NCI-H2171 (cell line): ENCODE measurements at places on chromosomes 12 and 14.

DNA sequence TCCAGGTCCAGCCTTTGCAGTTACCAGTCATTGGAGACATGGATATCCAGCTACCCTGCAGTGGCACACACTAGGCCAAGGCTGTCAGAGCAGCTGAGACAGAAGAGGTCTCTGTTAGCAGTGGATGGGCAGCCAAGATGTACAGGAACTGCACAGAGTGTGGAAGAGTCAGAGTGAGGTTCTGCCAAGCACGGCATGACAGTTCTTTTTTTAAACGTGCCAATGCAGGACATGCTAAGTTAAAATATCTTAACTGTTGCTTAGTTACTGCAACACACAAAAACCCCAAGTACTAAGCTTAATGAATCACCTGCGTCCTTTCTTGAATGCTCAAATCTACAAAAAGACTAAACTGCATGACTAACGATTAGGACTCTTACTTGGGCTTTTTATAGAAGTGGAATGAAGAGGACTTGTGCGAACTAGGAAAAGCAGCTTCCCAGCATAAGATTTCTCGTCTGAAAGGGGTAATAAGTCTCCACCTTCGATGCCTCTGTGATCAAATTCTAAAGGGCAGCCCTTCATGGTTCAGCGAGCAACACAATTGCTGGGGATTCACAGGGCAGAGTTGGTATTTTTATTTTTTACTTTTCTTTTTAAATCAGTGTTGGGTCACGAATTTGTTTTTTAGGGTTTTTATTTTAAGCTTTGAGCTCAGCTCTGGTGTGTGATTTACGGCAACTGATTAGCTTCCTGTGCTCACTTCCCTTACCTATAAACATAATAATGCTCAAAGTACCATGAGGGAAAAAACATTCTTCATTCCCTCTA is 20.6 kb downstream of the MAPK1IP1L start:
- no peak for DNase-seq

GRCh38 chr14:67482231-67483164 is 6.0 kb downstream of the TMEM229B start:
- DNase-seq: no peak

DNA sequence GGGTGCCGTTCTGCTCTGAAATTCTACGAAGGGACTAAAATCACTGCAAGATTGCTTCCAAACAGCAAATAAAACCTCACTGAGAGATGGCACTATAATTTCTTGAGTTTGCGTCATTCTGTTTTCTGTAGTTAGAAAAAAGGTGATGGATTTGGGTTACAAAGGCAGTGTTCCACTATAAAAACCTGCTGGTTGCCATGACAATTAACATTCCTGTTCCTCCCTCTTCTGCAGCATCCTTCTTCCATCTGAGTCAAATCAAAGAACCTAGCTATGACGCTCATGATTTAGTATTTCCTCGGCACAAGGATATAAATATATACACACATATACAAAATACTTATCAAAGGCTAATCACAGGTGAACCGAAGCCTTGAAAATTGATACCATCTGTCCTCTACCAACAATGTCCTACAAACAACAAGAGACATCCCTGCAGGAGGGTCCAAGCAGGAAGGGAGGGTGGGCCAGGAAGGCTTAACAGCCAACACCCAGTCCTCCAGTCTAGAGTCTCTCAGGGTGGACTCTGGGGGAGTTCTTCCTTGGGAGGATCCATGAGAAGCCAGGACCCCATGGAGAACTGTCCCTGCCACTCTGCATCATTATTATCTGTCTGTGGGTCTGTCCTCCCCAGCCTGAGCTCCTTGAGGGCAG is 21.4 kb downstream of the TMCC3 start:
- DNase-seq: no peak

- DNase-seq: peak; percentile 83
Measured at GRCh38 chr12:56488041-56488955, at the start of gene GLS2. TSS of gene GLS2 (minus strand) at chr12:56488161. CDS start at chr12:56488118, 43 bp downstream.

DNA sequence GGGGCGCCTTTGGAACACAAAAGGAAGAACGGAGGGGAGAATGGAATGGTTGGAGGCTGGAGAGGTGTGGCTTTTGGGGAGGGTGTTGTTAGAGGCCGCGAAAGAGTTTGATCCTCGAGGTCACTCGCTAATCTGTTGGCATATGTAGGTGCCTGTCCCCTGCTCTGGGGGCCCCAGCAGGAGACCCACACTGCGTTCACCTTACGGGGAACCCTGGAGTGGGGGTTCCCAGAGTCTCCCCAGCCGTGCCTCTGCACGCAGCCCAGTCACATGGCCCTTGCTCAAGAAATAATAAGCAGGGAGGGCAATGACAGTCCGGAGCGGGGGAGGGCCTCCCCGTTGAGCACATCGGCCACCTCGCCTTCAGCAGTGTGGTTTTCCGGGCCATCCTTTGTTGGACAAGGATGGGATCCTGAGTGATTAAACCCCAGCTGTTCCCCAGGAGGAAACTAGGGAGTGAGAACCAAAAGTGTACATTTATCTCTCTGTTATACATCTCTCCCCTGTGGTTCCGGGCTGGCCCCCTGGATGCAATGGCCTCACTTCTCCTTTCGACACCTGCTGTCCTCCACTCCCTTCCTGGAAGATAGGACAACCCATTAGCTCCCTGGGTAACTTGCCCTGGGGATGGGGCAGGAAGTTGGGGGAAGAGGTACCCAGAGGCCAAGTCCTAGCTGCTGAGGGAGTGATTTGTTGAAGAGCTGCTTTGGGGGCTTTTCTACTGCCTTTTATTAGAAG is 1.3 kb downstream of the PLEKHG3 start:
- no peak for DNase-seq

GRCh38 chr14:60273956-60274355 is 24.9 kb downstream of the PPM1A start:
- no peak for DNase-seq

- DNase-seq: no peak
Measured at GRCh38 chr14:24132976-24133375, 2.5 kb downstream of the FITM1 start.

- DNase-seq: peak; percentile 18
Measured at GRCh38 chr14:83712418-83713129, 1817.4 kb upstream of the FLRT2 start.

GRCh38 chr14:96198430-96199130 is 6.1 kb upstream of the BDKRB2 start:
- no peak for DNase-seq

DNA sequence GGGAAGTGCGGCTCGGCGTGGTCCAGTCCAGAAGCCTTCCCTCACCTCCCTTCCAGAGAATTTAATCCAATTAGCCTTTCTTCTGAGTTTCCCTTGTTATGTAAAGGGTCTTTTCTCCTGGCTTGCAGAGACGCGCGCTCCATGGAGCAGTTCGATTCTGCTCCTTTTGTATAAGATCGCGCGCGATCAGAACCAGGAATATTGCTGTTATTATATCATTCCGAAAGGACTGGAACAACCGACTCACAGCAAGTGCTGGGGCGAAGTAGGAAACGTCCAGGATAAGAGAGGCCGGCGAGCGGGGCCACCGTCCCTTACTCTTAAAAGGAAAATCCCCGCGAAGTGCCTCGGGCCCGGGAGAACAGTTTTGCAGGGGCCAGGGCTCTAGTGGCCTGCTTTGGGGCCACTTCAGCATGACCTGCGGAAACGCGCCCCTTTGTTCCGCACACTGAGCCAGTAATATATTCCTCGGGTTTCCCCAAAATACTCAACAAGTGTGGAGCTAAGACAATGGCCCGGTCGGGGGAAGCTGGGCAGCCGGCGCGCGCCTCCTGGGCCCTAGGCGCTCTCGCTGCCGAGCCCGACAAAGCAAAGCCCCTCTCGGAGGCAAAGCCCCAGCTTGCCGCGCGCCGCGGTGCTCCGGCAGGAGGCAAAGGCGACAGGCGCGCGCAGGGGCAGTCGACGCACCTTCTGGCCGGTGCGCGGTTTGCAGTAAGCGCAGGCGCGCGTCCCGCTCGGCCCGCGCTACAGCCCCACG is 2.9 kb downstream of the RFX4 start:
- peak; percentile 32 for DNase-seq

- DNase-seq: no peak
Measured at GRCh38 chr14:91477388-91477787, 32.7 kb downstream of the PPP4R3A start.

DNA sequence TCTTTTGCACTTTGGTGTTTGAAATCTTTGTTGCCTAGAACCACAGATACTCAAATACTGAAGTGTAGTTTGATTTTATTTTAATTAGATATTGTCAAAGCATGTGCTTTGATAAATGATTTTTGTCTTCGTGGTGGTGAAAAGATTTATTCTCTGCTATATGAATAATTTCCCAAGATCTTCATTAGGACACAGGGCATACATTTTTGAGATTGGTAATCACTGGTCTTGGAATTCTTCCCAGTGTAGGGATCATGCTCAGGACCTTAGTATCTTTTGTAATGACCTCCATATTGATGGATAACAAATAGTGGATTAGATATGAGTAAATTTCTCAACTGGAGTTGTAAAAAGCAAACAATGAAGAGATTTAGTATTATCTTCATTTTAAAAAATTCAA is 28.2 kb downstream of the TBK1 start:
- DNase-seq: no peak

- no peak for DNase-seq
Measured at GRCh38 chr14:104139460-104140212, 1.2 kb downstream of the KIF26A start.

DNA sequence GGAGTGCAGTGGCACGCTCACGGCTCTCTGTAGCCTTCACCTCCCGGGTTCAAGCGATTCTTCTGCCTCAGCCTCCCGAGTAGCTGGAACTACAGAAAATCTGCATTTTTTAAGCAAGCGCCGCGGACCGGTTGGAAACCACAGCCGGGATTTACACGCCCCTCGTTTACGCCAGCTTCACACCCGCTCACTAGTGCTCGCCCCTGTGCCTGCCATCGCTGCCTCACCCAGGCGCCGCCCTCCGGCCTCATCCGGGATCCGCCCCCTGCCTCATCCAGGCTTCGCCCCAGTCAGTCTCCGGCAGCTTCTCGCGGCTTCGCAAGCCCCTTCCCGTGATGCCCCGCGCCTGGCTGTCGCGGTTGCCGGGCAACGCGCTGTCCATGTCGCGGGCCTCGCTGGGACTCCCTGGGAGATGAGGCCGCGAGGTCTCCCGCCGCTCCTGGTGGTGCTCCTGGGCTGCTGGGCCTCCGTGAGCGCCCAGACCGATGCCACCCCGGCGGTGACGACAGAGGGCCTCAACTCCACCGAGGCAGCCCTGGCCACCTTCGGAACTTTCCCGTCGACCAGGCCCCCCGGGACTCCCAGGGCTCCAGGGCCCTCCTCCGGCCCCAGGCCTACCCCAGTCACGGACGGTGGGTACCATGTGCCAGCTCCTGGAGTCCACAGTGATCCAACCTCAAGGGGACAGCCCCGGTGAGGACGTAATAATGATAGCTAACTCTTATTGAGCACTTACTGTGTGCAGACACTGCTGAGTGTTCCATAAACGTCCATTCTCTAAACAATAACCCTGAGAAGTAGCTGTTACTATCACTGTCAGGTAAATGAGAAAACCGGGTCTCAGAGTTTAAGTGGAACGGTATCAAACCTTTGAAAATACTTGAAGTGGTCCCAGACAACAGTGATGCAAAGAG is at the start of gene TCTN1:
TSS of gene TCTN1 (plus strand) at position 359 of the 914 bp plus-strand sequence. CDS start at position 413, 54 bp downstream.
- DNase-seq: peak; percentile 94

GRCh38 chr14:61003571-61003970 is 22.5 kb downstream of the SLC38A6 start:
- DNase-seq: no peak

DNA sequence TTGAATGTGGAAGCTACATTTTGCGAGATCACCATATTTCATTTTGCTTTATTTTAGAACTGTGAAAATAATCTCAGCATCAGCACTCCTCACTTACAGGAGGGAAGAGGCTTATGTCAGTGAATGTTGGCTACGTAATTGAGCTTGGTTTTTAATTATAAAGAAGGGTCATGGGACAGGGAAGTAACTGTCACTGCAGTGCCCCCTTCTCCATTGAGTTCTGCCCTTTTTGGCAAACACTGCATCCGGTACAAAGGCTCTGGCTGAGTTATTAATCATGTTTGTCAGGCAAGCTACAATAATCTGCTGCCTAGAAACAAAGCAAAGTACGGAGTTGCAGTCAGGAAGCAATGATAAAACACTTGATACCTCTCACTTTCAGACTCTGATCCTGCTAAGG is 546.7 kb downstream of the SNAPC1 start:
- no peak for DNase-seq

GRCh38 chr12:82300611-82301010 is 57.6 kb downstream of the CCDC59 start:
- DNase-seq: no peak

DNA sequence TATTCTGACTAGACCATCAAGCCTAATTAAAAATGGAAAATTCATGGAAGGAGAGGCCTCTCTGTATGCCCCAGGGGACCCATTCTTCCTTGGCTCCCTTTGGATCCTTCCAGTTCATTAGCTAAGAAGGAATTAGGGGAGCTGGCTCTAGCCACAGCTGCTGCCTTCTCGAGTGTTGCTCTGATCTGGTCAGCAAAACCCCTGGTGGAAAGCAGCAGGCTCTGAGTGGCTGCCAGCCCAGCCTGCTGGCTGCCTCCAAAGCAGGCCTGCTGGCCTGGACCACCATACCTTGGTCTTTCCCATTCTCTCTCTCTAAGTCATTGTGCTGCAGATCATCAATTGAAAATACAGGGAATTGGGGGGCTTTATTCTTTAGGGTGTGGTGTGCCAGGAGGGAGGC is 29.0 kb upstream of the AKAP6 start:
- DNase-seq: peak; percentile 63

GRCh38 chr12:121839106-121839992 is 19.3 kb downstream of the HPD start:
- peak; percentile 96 for DNase-seq

DNA sequence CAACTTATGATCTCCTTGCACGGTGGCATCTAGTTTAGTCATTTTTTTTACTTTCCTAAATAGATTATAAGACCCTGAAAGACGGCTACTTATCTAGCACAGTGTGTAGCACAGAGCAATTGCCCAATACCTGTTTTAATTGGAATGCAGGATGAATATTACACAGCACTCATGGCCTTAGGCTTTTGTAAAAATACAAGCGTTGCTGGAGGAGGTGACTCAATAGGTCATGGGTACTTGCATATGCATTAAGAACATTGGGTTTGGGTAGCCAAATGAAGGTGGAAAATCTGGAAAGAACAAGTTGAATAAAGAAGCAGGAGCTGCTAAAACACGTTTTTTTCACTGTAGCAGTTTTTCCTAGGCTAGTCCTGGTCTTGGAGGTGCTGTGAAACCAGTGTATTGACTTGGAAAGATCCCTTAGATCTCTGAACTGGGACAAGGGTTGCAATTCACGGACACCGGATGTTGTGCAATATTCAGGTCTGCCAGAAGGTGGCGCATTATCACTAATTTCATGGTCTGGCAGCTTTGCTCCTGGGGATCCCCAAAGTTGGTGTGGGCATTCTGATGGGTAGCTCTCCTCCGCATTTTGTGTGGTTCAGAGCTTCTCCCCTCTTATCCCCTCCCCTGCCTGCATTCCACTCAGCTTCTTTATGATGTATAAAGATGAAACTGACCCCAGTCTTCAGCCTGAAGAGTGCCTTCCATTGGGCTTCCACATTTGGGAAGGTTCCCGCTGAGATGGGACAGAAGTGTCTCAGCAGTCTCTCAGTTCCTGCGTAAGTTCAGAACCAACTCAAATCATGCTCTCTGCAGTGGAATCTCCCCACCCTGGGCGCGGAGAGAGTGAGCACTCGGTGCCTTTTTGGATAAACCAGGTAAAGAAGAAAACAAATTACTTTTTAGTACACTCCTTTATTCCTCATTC is 278.3 kb downstream of the NRXN3 start:
- no peak for DNase-seq

- no peak for DNase-seq
Measured at GRCh38 chr14:25121337-25122129, 71.6 kb upstream of the STXBP6 start.
